ENCODE measurements at places on chromosomes 7 and 10.

DNA sequence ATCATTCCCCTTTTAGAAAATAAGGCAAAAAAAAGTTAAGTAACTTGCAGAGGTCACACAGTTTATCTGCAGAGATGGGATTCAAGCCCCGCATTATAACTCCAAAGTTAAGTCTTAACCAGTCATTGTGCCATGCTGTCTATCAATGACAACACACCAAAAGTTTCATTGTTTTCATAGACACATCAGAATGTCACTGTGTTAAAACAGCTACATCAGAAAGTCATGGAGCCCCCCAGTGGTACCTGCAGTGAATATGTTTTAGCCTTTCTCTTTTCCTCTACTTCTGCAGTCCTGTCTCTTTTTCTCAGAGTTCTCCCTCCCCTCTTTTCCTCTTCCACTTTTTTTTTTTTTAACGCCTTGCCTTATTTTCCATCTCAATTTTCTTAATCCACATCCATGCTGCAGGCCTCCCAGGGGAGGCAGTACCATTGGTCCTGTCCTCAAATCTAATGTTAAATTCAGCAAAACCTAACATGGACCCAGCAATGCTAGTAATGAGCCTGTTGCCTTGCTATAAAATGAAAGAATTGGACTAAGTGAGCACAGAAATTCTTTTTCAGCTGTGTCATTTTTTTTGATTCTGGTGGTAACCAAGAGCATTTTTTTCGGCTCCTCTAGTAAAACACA lies 3.8 kb upstream of the NRCAM start:
- peak; percentile 21 for DNase-seq

GRCh38 chr7:105691680-105692564 lies 110.6 kb upstream of the EFCAB10 start:
- DNase-seq, result peak; percentile 48

GRCh38 chr7:33642312-33642711 lies 263.0 kb upstream of the BMPER start:
- no peak for DNase-seq

GRCh38 chr10:85614981-85615380 lies 751.6 kb downstream of the GRID1 start:
- DNase-seq, result no peak

DNA sequence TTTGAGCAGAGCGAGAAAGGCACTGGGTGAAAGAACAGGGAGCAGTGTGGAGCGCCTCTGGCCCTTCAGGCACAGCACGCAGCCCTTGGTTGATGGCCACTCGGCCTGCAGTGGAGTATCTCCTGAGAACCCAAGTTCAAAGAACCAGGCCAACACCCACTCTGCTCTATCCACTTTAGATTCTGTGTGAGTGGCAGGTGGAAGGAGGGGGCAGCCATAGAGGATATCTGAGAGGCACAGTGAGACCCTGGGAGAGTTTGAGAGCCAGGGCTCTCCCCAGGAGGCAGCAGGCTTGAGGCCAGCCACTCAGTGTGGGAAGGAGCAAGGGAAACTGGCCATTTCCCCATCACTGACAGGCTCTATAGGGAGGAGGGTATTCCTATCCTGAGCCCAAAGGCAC lies 52.5 kb upstream of the PTN start:
- no peak for DNase-seq

GRCh38 chr10:32057036-32057372 lies 779 bp upstream of the KIF5B start:
- DNase-seq, result no peak

DNA sequence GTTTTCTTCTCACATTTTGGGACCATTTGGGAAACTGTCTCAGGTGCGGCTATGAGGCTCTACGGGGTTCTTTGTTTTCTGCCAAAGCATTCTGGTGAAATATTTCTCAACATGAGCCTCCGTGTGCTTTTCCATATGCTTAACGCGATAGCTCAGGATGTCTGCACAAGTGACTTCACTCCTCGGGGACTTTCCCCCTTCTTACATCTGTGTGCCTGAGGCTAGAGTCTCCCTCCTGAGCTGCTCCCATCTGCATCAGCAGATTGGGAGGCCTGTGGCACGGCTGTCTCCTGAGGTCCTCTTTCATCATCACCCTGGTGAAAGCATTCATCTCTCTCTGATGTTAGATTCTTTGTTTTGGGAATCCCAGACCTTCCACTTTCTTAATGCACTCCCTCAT lies 1190.9 kb downstream of the TYW1 start:
- DNase-seq, result no peak

GRCh38 chr7:31096198-31096876 lies 44.2 kb downstream of the ADCYAP1R1 start:
- no peak for DNase-seq

DNA sequence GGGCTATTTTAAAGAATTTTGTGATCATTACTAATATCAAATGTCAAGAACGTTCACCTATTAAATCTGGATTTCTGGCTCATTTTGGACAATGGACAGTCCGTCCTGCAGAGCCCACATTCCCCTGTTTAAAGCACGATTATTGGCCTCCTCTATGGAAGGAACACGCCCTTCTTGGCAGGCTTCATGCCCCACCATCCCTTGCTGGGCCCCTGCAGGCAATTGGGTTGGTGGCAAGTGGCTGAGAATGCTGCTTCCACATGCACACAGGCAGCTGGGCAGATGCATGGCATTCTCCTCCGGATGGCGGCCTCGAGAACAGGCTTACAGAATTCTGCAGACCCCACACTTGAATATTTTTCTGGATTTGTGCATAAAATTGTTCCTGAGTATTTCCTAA lies 305.8 kb upstream of the MKI67 start:
- no peak for DNase-seq

DNA sequence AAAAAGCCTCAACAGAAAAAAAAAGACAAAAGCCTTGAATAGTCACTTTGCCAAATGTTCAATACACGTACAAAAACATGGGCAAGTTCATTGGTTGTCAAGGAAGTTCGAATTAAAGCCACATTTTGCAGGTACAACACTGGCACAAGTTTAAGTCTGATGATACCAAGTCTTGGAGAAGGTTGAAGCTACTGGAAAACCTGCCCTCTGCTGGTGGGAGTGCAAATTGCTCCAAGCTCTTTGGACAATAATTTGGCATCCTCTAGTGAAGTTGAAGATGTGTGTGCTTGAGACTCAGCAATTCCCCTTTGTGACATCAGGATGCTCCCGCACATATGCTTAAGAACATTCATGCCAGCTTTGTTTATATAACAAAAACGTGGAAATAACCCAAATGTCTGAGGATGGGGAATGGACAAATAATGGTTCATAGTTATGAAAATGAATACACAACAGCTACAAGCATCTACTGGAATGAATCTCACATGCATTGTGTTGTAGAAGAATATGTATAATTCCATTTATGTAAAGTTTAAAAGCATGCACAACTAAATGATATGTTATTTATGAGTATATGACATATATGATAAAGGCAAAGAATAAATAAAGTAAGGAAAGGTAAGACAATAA lies 120.0 kb upstream of the PLPP4 start:
- DNase-seq, result peak; percentile 67

GRCh38 chr7:8499128-8499527 lies 65.7 kb downstream of the NXPH1 start:
- no peak for DNase-seq

- DNase-seq, result no peak
Measured at GRCh38 chr7:116861717-116862116, 670 bp upstream of the CAPZA2 start.

- DNase-seq, result peak; percentile 49
Measured at GRCh38 chr10:73889014-73889413, 14.7 kb upstream of the CAMK2G start.

GRCh38 chr10:34732926-34733325 lies 82.2 kb downstream of the PARD3 start:
- no peak for DNase-seq

DNA sequence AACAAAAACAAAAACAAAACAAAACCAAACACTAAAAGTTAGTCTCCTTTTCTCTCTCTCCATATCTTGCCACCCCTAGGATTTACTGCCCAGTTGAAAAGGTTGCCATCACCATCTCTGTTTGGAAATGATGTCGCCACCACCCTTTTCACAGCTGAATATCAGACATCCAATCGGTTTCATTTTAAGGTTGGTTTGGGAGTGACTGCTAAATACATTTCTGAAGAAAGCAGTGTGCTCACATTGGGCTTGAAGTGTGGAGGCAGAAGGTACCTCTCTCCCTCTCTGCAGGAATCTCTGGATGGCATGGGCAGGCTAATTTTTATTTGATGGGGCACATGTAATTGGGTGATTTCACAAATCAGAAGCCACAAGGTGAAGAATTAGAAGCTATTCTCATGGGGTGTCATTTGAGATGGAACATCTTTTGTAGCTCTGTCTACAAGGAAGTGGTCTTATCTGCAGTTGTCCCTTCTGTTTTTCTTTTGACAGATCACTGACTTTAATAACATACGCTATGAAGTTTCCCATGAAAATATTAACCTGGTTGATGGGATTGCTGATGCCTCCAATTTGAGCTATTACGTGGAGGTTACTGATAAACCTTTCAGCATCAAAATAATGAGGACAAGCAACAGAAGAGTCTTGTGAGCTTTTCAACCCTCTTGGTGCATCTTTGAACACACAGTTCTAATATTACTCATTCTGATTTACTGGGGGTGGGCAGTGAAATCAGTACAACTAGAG lies 20.1 kb downstream of the MGAM2 start:
- no peak for DNase-seq

GRCh38 chr10:4719036-4719435 lies 107.0 kb upstream of the AKR1E2 start:
- no peak for DNase-seq

- DNase-seq, result no peak
Measured at GRCh38 chr7:5050676-5051075, 5.0 kb downstream of the RBAK start.

- DNase-seq, result peak; percentile 74
Measured at GRCh38 chr10:77173615-77174461, 463.8 kb downstream of the KCNMA1 start.

- DNase-seq, result no peak
Measured at GRCh38 chr10:129792141-129792540, 171.9 kb downstream of the EBF3 start.

GRCh38 chr10:3773460-3774017 lies 11.5 kb downstream of the KLF6 start:
- no peak for DNase-seq

GRCh38 chr10:132679217-132679595 lies 106.7 kb downstream of the NKX6-2 start:
- DNase-seq, result no peak

DNA sequence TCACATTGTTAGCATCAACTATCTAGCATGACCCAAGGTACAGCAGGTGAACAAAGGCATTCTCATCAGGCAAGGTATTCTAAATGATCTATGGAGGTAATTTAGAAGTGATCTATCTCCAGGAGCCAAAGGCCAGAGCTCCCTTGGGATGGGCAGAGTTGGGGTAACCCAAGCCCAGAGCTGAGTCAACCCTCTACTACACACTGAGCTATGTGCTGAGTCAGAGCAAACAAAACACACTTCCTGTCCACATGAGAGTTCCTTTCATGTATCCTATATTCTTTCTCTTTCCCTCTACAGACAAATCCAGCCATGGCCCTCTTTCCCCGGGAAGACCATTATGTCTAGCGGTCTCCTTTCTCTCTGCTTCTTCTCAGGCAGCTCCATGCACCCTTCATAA lies 68.2 kb upstream of the AGK start:
- no peak for DNase-seq

GRCh38 chr10:29736366-29737073 lies 101.7 kb upstream of the SVIL start:
- DNase-seq, result peak; percentile 30

- DNase-seq, result no peak
Measured at GRCh38 chr10:121099592-121099991, 248.4 kb downstream of the WDR11 start.

DNA sequence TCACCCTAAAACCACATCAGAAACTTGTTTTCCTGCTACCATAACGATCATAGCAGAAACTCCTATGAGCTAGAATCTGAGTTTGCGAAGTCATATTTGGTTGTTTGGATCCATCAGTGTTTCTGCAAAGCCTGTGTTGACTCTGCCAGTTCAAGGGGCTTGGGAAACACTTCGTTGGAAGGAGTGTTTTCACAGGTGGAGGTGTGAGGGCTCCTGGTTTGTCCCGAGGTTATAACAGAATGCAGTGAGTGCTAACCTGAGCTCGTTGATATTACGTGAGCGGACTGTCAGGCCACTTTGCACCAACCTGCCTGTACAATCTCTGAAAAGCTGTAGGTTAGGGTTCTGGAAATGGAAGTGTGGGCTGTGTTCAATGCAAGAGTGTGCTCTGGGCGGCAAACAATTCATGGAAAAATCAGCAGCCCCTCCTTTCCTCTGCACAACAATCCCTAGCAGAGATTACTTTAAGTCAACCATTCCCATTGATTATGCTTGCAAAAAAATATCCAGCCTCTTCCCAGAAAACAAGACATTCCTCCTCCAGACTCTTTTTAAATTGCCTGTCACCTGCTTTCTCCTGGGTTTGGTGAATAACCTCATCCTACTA lies 622.0 kb downstream of the TYW1 start:
- no peak for DNase-seq

DNA sequence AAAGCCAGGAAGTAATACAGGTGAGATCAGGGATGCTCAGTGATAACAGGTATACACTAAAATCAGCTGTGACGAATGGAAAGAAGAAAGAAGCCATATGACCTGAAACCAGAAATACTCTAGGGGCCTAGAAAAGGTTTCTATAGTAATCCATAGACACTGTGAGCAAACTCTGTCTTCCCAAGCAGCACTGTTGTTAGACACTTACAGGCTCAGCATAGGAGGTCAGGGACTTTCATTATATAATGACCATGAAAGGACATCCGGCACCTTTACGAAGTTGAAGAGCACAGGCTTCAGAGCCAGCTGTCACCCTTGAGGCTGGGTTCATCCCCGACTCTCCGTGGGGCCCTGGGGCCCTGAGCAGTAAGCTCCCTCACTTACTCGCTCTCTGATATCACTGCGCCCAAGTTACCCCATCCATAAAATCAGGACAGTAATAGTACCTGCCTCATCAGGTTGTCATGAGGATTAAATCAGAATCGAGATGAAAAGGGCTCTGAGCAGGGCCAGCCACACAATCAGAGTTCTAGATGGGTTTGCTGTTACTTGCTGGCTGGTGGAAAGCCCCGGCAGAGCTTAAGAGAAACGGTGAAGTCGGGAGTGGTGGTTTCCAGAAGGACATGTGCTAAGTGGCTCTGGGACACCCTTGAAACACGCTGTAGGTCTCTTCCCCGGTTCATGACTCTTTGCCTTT lies 79.5 kb downstream of the ITIH5 start:
- no peak for DNase-seq

DNA sequence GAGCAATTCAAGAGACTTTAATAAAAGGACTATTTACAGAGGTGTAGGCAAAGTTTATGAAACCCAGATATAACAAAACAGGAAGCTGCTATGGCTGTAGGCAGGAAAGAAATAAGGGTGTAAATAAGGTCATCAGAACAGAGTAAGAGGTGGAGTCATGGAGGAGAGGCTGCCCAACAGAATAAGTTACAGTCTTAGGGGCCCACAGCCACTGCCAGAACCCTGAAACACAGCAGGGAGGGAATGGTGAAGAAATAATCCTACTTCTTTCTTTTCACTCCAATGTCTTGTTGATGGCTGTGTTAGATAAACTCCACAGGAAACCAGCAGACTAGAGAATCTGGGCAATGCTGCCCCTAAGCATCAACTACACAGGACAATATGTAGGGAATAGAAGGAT lies 155.8 kb upstream of the TAC1 start:
- DNase-seq, result no peak

- DNase-seq, result no peak
Measured at GRCh38 chr10:9296190-9296589, 1241.7 kb downstream of the GATA3 start.
